NCI-H1105 (cell line): ENCODE measurements at places on chromosomes 1 and 21.
A peak's percentile ranks its signal among the peaks of the same experiment; 100 is the strongest.

GRCh38 chr1:8870103-8870502, 8.4 kb downstream of the ENO1 start:
- no peak for DNase-seq

DNA sequence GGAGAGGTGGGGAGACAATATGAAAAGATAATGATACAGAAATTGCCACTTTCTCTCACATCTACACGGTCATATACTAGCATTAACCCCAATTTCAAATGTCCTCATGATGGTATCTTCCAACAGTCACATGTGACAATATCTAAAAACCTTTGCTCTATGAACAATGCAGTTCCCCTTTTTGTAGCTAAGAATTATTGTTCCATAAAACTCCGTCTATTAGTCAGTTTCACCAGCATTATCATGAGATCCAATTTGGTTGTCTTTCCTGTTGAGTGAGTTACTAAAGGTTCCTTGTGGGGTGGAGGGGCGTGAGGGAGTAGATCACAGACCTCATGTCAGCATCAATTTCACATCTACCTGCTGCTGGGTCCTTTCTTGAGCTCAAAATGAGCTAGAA, 1.7 kb downstream of the TIAM1 start:
- no peak for DNase-seq

GRCh38 chr1:161117759-161118581, at the start of the genes NIT1 and PFDN2:
Gene NIT1 (plus strand): TSS chr1:161118105. CDS start chr1:161118177, 72 bp downstream.
Gene PFDN2 (minus strand): TSS chr1:161118037. CDS start chr1:161118026, 11 bp downstream.
- peak; percentile 71 for DNase-seq

DNA sequence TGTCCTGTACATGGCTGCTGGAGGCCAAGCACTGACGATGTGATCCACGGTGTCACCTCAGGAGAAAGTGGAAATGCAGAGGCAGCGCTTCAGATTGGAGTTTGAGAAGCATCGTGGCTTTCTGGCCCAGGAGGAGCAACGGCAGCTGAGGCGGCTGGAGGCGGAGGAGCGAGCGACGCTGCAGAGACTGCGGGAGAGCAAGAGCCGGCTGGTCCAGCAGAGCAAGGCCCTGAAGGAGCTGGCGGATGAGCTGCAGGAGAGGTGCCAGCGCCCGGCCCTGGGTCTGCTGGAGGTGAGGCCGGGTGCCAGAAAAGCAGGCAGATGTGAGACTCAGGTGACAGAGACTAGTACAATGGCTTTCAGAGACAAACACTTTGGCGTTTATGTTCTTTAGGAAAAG, 7.7 kb downstream of the TRIM58 start:
- DNase-seq: no peak

DNA sequence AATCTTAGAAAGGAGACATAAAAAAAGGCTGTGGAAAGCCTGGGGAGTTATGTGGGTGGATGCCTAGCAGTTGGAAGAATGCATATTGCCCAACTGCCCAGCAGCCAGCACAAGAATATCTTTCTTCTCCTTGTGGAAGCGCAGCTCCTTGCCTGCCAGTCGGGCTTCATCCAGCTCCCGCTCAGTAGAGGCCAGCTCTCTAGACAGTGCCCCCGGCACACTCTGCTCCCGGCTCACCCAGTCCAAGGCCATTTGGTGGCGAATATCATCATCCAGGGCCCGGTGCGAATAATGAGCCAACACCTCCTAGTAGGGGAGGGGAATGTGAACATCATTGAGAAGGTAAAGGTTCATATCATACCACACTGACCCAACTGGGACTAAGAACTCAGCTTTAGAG, 9.0 kb upstream of the RBM8A start:
- no peak for DNase-seq

- DNase-seq: no peak
Measured at GRCh38 chr21:29104239-29104708, 26.2 kb upstream of the MAP3K7CL start.

DNA sequence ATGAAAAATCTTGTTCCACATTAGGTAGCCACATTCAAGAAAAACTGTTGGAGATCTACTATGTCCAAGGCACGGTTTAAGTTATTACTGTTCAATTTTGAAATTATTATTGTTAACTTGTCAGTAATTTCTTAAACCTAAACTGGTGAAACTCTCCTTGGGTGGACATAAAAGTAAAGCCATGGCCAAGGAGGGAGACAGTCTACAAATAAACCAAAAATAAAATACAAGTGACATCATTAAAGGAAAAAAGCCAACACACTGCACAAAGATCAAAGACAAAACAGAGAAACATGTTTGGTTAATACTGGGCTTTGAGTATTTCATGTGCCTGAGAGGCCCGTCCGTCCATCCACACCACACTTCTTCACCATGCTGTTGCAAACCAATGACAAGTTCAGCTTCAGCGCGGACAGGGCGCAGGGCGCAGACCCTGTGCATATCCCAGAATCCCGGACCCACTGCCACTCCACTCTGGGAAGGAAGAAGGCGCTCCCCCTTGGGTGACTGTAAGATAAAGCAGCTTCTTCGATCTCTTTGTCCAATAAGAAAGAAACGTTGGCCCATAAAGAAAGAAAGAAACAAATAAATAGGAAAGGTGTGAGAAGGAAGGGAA, 918 bp upstream of the RASAL2 start:
- DNase-seq: no peak

- DNase-seq: no peak
Measured at GRCh38 chr1:212242985-212243308, 42.3 kb upstream of the PPP2R5A start.

DNA sequence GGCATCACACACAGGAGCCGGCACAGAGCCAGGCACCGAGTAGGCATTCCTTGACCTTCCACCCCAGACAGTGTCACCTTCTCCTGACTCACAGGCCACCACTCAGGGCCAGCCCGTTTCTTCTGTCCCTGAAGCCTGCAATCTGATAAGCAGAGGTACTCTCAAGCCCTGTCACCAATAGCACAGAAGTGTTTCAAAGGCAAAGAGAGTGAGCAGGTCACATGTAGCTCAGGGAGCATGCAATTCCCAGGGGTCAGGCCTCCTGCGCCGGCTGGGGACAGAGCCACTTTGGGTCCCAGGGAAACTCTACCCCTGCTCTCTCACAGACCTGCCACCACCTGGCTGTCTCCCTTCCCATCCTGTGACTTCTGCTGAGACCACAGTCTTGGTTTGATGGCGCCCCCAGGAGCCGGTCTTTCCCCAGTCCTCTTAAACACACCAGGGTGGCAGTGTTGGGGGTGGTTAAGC, 13.2 kb downstream of the CAPN9 start:
- no peak for DNase-seq

- DNase-seq: no peak
Measured at GRCh38 chr21:15688016-15688415, 41.8 kb upstream of the USP25 start.

DNA sequence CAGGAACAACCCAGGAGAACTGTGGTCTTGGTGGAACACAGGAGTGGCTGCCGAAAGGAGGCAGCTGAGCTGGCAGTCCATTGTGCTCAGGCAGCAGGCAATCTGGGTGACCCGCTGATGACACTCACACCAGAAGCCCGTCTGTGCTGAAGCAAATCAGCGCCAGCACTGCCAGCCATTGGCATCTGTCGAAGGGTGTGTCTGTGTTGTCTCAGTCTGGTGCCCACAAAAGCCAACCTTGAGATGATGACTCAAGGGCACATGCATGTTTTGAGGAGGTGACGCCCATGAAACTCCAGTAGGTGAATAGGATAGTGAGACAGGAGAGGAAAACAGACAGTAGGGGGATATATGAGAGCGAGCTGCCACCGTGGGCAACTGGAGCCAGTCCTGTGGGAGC, 167.3 kb downstream of the KAZN start:
- no peak for DNase-seq

DNA sequence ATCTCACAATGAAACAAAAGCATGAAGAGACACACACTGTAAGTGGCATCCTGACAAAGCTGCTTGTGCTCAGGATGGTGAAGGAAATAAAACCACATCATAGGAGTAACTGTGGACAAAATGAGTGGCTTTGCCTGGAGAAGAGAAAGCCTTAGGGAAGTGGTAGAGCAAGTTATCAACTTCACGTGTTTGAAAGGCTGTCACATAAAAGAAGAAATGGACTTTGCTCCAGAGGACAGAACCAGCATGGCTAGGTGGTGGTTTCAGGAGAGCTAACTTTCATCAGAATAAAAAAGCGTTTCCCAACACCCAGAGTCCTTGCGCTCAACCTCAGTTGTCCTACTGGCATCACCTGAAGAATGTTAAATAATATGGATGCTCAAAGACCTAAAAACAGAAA, 139.9 kb downstream of the SETD4 start:
- DNase-seq: no peak

DNA sequence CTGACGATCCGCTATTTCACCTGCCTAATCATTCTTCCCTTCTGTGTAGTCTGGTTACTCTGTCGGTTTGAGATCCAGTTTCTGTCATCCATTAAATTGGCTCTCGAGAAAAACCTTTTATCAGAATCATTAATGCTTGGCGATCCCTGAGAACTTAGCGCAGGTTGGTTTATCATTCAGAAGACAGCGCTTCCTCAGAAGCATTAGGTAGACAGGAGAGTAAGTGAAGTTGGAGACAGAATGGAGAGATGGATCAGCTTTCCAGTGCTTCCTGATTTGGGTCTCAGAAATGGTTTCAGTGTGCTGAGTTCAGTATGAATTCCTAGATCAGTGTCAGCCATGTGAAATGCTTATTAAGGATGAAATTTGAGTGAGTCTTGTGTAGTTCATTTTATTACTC, 1.3 kb downstream of the USP1 start:
- DNase-seq: peak; percentile 10

DNA sequence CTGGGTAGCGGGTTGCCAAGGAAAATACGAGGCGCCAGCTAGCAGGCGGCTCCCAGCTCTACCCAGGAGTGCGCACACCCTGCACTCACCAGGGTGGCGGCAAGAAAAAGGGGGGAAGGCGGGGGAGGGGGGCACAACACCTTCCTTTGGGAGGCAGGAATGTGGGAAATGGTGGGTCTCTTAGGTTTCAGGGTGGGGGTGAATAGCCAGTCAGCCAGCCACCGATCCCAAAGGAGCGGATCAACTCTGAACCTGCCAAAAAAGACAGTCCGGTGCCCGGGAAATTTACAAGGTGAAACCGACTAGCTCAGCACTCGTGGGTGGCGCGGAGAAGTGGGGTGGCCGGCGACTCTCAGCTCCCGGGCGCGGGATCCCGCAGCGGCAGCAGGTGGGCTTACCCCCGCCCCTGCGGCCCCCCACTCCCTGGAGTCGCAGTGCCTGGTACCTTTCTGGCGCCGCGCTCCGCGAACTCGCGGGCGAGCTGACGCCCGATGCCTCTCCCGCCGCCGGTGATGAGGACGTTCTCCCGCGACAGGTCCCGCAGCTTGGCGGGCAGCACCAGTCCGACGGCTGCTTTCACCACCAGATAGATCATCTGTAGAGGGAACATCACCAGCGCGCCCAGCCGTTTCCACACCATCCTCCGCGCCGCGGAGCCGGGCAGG, 1.2 kb downstream of the DHRS3 start:
- peak; percentile 27 for DNase-seq

DNA sequence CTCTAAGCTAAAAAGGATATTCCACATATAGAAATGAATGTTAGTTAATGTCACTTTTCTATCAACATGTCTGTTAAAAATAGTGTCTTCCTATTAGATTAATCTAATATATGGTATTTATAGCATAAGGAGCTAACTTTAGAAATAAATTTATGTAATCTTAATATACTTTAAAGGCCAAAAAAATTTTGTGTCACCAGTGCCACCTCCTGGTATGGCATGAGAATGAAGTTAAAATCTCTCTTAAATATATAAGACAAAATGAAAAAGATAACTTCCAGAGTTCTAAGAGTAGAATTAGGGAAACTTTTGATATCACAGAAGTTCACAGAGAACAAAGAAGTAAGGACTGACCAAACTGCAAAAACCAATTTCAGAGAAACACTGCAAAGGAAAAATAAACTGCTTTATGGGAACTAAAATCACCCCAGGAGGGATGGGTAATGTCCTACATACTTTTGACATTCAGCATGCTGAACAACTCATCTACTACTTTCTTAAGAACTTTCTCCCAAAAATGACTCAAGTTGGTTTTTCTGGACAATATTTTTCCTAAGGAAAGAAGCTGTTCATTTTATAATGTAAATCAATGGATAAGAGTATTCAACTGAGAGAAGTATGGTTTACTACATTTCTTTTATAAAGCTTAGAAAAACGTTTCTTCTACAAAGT, 82.8 kb downstream of the TRIM33 start:
- DNase-seq: no peak

GRCh38 chr21:43997766-43998742, 14.1 kb upstream of the TRAPPC10 start:
- no peak for DNase-seq

GRCh38 chr1:210685295-210685650, 356.6 kb downstream of the HHAT start:
- DNase-seq: no peak

DNA sequence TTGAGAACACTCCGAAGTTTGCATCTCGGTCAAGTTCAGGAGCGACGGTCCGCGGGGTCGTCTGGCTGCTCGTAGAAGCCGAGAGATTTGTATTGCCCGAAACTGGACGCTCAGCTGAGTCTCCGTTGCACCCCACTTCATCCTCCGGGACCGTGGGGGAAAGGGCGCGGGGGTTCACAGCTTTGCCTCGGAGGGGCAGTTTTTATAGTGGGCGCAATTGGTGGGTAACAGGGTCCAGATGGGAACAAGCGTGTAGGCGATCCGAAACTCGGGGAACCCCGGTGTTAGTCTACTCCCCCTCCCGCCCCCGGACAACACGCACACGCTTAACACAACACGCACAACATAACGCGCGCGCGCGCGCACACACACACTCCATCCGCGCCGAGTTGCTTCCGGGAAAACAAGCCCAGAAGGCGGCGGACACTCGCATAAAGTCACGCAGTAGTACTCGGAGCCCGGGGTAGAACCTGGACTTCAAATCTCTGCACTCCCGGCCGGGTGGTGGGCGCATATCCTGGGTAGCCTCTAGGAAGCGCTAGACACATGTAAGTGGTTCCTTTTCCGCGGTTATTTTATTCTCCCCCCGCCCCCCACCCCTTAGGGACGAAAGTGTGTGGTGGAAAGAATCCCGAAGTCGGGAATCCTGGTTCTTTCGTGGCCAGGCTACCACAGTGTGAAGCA, 1.1 kb upstream of the JUN start:
- DNase-seq: peak; percentile 45

- DNase-seq: no peak
Measured at GRCh38 chr21:26850116-26850643, 5.0 kb upstream of the ADAMTS1 start.

- no peak for DNase-seq
Measured at GRCh38 chr1:203159844-203160243, 15.8 kb downstream of the MYBPH start.

GRCh38 chr1:36369061-36369861, 16.5 kb downstream of the STK40 start:
- peak; percentile 74 for DNase-seq

- DNase-seq: no peak
Measured at GRCh38 chr1:26768755-26769154, 19.0 kb upstream of the PIGV start.

- no peak for DNase-seq
Measured at GRCh38 chr1:146007489-146008133, 11.2 kb upstream of the TXNIP start.
